Naive B cell (primary cell): ENCODE measurements at places on chromosomes 16 and 17. TPM values are rescaled to one million over a fixed set of nuclear protein-coding genes. Genes with fewer than 3 reads are reported as not detected.

The FBXO39 gene
- not detected for polyA plus RNA-seq

The GFOD2 gene
- polyA plus RNA-seq: 8.3 TPM

The SLFN11 gene
- 5.8 TPM for polyA plus RNA-seq

The PDE6G gene
- polyA plus RNA-seq: 2.1 TPM

The APOBR gene
- 0.13 TPM for polyA plus RNA-seq

DNA sequence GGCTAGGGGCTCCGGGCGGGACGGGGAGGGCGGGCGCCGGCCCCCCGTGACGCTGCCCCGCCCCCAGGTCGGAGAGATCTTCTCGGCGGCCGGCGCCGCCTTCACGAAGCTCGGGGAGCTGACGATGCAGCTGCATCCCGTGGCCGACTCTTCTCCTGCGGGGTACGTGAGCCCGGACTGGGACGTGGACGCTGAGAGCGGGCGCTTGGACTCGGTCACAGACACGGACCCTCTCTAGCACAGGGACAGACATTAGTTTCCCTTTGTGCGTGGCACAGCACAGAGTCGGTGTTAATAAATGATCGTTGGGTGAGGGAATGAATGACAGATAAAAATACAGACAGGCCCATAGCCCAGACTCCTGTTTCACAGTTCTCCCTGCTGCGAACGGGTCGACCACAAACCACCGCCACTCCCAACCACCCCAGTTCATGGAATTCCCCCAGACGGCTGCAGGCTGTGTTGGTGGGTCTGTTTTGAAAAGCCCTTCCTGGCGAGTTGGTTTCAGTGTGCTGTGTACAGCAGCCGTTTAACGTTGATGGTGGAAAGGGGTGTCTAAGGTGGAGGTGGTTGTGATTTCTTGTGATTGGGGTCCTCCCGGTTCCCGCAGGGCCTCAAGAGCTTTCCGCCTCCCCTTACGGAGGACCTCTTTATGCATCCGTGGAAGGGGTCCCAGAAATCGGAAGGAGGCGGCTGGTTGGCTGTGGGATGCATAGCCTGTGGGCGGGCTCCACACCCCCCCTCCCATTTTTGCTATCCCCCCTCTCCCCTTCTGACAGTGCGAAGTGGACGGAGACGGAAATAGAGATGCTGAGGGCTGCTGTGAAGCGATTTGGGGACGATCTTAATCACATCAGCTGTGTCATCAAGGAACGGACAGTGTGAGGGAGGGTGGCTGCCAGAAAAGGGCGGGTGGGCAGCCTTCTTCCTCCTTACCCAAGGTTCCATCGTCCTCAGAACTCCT is 2.9 kb downstream of the RNASEK start:
- peak overlapping the region; percentile 96 for H3K4me3 ChIP-seq
- peak overlapping the region; percentile 100 for H3K27ac ChIP-seq
- H3K27me3 ChIP-seq: no peaks in the 10 kb centered on the region
- peaks cover 56% of the 10 kb centered on the region for H3K4me1 ChIP-seq

DNA sequence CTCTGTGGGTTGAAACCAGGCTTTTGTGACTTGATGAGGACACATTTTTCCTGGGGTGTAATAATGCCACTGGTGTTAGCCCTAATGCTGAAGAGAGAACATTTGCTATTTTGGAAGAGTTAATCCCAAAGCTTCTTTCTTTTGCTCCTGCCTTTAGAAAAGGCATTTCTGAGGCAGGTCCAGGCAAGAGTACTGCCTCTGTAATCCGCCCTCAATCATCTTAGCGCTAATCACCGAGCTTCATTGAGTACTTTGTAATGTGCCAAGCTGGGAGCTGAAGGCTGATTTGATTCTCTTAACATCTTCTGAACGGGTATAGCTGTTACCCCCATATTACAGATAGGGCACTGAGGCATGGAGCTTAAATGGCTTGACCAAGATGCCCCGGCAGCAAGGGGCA is 60.3 kb downstream of the AKAP1 start:
- DNase-seq: no peak
- H3K27me3 ChIP-seq: no peaks in the 10 kb centered on the region
- no peak overlapping the region for H3K27ac ChIP-seq
- H3K4me1 ChIP-seq: no peaks in the 10 kb centered on the region
- no peak overlapping the region for H3K4me3 ChIP-seq

- no peaks in the 10 kb centered on the region for H3K4me1 ChIP-seq
- H3K36me3 ChIP-seq: no peaks in the 10 kb centered on the region
- H3K27ac ChIP-seq: peak overlapping the region; percentile 57
- H3K27me3 ChIP-seq: peaks cover 49% of the 10 kb centered on the region
- no peak overlapping the region for H3K4me3 ChIP-seq
- DNase-seq: no peak
Measured at GRCh38 chr16:84414789-84415326, 46.5 kb downstream of the ATP2C2 start.

- DNase-seq: no peak
- H3K27ac ChIP-seq: no peak overlapping the region
- H3K36me3 ChIP-seq: no peaks in the 10 kb centered on the region
Measured at GRCh38 chr16:61969077-61969382, 67.2 kb downstream of the CDH8 start.

DNA sequence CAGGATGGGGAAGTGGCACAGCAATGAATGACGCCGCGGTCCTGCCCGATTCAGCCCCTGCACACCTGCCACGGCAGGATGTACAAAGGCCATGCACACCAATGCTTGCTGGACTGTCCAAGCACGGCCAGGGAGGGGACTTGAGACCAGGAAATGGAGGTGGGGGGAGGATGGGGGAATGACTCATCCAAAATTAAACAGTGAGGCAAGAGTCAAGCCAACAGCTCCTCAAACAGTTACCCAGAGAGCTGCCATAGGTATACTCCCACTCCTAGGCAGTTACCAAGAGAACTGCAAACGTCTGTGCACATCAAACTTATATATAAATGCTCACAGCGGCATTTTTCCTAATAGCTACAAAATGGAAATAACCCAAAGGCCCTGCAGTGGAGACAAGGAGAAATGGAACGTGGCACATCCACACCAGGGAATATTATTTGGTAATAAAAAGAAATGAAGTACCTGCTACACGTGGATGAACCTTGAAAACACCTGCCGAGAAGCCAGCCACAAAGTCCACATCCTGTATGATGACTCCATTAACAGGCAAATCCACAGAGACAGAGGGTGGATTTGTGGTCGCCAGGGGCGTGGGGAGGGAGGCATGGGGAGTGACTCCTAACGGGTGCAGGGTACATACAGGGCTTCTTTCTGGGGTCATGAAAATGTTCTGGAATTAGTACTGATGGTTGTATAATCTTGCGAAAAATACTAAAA is 54.1 kb downstream of the VAC14 start:
- H3K27me3 ChIP-seq: no peaks in the 10 kb centered on the region
- no peak for DNase-seq
- H3K27ac ChIP-seq: no peak overlapping the region
- H3K4me1 ChIP-seq: no peaks in the 10 kb centered on the region
- peaks cover 16% of the 10 kb centered on the region for H3K36me3 ChIP-seq

DNA sequence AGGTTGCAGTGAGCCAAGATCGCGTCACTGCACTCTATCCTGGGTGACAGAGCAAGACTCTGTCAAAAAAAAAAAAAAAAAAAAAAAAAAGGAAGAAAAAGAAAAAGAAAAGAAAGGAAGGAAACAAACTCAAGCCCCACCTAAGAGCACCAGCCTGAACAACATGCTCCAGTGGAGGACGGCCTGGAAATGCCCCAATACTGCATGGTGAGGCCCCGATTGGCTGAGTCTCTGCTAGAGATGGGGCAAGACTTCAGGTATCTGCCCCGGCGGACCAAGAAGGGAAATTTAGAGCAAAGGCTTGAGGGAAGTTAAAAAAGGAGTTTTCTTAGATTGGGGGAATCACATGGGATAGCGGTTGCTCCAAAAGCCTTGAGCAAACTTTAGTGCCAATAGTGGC is 10.4 kb upstream of the ZNF652 start:
- peak; percentile 35 for DNase-seq
- H3K27me3 ChIP-seq: no peaks in the 10 kb centered on the region
- no peaks in the 10 kb centered on the region for H3K36me3 ChIP-seq
- H3K27ac ChIP-seq: peak overlapping the region; percentile 82
- H3K4me3 ChIP-seq: peak overlapping the region; percentile 69

GRCh38 chr17:50479522-50480141 is 972 bp downstream of the RSAD1 start:
- H3K4me3 ChIP-seq: peak overlapping the region; percentile 92
- H3K4me1 ChIP-seq: peaks cover 18% of the 10 kb centered on the region
- H3K36me3 ChIP-seq: no peaks in the 10 kb centered on the region
- H3K27ac ChIP-seq: peak overlapping the region; percentile 89
- peak; percentile 54 for DNase-seq

DNA sequence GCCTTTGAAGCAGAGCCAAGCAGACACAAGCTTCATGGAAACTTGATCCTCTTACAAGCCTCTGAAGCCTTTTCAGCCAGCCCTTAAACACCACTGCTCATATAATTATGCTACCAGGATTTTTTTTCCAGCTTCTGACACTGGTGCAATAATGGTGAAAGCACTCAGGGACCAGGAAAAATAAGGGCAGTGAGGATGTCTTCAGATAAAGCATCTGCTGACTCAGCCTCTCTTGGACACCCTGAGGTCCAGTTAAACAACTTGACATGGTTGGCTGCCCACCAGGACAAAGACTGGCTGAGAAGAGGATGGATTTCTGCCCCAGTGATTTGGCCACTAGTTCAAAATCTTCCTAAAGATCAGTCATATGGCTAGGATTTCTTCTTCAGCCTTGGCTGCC is 124.2 kb upstream of the N4BP1 start:
- no peak for DNase-seq
- H3K27me3 ChIP-seq: no peaks in the 10 kb centered on the region
- no peak overlapping the region for H3K4me3 ChIP-seq
- no peaks in the 10 kb centered on the region for H3K36me3 ChIP-seq

GRCh38 chr16:31201582-31202413 is 762 bp downstream of the PYCARD start:
- peak overlapping the region; percentile 95 for H3K4me3 ChIP-seq
- H3K36me3 ChIP-seq: no peaks in the 10 kb centered on the region
- H3K27ac ChIP-seq: peak overlapping the region; percentile 86
- DNase-seq: peak; percentile 78
- H3K4me1 ChIP-seq: peaks cover 76% of the 10 kb centered on the region
- H3K27me3 ChIP-seq: no peaks in the 10 kb centered on the region
